ENCODE measurements at places on chromosomes 16 and 17.

- DNase-seq: no peak
Measured at GRCh38 chr17:78709119-78709681, 72.9 kb downstream of the CYTH1 start.

DNA sequence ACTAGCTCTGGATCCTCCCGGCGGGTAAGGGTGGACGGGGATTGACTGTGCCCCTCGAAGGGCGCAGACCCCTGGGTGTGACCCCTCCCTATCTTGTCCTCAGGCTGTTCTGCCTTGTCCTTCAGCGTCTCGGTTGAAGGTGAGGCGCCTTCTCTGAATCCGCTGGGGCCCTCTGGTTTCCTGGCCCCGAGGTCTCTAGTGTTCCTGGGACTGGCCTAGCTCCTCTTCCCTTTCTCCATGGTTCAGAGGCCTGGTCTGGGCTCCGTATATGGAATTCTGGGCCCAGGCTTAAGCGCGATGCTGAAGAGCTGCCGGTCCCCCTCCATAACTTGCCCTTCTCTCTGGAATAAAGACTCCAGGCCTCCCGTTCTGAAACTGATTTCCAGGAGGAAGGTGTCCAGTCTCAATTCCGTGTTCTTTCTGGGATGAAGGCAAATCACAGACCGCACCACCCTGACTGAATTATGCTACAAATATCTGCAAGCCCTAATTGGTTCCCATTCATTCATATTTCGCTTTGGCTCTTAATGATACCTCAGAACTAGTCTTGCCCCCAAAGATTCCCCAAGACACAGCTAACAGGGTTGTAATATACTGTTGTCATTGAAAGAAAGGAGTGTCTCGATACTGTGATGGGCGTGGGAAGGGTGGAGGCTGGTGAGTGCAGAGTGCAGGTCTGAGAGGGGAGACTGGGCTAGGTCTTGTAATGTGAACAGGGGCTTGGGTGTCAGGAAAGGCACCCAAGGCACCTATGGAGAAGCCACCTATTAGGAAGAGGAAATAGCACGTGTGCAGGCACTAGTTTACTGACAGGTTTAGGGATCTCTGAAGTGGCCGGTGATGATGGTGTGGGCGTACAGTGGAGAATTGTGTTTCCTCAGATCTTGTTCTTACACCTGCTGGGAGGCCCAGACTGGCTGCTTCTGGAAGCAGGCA is 851 bp downstream of the EDC4 start:
- no peak for DNase-seq

GRCh38 chr17:28744104-28744971 is 527 bp downstream of the TRAF4 start:
- peak; percentile 42 for DNase-seq

DNA sequence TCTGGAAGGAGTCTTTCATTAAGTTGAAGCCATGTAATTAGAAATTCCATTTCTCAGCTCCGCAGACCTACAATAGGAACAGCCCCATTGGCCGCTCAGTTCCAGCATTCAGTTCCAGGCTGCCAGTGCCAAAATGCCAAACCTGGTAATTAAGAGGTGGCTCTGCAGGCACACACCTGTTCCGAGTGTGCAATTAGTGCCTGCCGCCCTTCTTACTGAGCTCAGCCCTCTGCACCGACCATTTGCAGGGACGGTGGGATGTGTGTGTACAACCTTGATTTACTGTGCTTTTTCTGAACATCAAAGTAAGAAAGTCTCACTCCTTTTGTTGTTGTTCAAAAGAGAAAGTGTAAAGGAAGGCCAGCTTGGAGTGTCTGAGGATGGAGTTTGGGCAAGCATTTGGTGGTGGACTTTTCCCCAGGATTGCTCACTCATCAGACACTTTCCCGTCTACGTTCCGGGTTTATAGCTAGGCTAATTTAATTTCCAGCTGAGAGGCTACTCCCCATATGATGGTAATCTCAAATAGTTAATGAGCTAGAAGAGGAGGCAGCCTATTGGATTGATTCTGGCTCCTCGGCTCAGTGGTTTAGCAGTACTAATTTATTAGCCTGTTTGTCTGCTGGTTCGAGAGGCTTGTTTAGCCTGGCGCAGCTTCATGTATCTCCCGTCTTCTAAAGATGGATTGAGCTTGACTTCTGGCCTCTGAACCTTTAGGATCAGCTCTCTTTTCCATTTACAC is 20.0 kb downstream of the HS3ST3B1 start:
- no peak for DNase-seq

GRCh38 chr17:45018848-45019711 is 32.4 kb downstream of the DCAKD start:
- DNase-seq: no peak

- DNase-seq: no peak
Measured at GRCh38 chr16:70661534-70661917, 15.2 kb downstream of the IL34 start.

- no peak for DNase-seq
Measured at GRCh38 chr16:54506741-54507500, 220.3 kb upstream of the IRX3 start.
